CD8-positive, alpha-beta memory T cell (primary cell): ENCODE measurements at places on chromosomes 11 and 22. TPM values are rescaled to one million over a fixed set of nuclear protein-coding genes. Genes with fewer than 3 reads are reported as not detected.

DNA sequence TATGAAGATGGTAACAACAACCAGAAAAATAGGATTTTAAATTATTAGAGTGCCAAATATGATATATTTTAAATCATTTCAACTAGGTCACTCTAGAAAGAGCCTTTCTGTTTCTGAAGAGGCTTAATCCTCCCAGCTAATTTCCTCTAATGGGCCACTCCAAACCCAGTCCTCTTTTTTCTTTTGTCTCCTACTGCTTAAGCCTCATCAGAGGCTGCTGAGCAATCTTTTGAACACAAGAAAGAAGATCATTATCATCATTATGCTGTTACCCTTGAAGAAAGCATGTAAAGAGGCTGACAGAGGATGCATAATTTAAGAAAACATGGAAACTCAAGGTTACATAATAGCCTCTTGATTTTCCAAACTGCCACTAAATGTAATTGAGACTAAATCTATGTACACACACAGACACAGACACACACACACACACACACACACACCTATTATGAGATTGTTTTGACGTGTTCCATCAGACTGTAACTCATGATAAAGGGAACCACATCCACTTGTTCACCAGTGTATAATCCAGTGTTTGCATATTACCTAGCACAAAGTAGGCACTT lies 519.6 kb downstream of the METTL15 start:
- no peak for DNase-seq

Gene OLFML1
- total RNA-seq, result not detected

DNA sequence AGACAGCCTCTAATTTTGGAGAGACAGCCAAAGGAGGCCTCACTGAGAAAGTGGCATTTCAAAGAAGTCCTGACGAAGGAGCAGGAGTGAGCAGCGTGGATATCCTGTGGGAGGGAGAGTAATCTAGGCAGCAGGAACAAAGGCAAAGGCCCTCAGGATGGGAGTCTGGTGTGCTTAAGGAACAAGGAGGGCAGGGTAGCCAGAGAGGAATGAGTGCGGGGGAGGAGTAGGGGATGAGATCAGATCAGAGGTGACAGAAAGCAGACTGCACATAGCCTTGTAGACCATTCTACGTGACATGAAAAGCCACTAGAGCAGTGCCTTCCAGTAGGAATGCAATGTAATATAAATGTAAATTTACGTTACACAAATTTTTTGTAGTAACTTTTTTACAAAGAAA lies 5.6 kb downstream of the SLC36A4 start:
- DNase-seq, result no peak

Gene HPX
- 0.27 TPM for total RNA-seq

Gene CARNS1
- 2.0 TPM for total RNA-seq

DNA sequence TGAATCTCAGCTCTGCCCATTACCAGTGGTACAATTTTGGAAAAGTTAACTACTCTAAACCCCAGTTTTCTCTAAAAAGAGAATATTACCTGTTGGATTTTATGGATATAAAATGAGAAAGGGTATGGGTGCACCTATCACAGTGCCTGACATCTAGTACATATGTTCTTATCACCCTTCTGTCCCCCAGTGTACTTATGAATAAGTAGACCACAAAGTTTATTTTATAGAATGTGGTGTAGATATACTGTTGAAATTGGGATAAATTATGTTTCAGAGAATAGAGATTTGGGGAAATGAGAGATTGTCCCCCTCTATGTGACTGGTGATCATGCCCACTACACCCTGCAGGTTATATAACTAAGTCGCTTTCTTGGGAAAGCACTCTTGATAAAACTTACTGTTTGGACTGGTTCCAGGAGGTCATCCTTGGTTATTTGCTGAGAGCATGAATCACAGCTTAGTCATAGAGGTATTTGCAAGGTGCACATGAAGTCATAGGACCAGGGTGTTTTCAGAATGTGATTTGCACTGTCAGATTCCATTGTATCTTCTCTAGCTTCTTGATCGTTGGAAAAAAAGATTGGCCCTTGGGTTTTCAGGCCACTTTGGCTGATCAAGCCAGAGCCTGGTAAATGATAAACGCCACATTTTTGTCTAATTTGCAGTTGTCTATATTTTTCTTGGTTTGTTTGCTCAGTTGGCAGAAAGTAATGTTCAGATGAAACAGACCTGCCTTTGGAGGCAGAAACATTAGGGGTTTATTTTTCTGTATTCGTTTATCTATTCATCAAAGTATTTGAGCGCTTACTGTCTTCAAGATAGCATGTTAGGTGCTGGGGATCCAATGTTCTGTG lies 21.3 kb downstream of the STX3 start:
- no peak for DNase-seq

DNA sequence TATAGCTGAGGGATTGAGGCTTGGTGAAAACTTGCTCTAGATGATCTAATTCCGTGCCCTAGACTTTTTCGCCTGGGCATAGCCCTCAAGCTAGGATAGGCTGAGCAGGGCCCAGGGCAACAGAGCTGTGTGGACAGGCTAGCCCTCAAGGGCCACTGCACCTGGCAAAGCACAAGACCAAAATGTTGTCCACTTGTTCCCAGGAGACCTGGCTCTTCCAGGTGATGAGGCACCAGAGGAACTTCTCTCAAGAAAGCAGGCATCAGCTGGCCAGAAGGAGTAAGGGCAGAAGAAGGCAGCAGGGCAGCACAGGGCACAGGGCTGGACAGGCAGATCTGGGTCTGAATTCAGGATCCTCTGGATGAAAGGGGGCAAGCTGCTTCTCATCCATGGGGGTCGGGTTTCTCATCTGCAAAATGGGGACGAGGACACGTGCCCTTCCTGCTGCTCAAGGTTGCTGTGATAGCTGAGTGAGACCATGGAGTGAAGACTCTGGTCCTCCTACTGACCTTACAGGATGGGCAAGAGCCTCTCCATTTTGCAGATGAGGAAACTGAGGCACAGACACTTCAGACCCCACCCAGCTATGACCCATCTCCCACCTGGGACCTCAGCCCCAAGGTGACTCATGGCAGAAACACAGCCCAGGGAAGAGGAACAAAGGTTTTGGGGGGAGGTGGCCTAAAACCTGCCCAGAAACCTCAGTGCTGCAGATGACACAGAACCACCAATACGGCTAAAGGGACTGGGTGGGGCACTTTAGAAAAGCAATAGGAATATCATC lies 42.2 kb upstream of the PRDM11 start:
- DNase-seq, result no peak

DNA sequence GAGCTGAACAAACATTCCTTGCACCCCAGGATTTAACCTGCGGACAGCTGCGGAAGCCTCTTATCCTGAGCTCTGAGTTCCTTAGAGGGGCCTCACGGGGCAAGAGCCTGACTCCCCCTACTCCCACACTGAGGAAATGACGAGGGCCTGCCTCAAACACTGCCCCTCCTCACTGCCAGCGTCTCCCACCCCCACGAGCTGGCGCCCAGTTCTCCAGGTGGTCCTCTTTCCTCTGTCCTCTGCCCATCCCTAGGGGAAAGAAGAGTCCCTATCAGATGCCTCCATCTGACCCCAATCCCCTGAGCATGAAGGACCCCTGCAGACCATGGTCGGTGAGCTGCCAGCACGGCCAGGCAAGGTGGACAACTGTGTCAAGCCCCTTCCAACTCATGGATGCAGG lies 14.3 kb downstream of the CHST1 start:
- DNase-seq, result no peak

DNA sequence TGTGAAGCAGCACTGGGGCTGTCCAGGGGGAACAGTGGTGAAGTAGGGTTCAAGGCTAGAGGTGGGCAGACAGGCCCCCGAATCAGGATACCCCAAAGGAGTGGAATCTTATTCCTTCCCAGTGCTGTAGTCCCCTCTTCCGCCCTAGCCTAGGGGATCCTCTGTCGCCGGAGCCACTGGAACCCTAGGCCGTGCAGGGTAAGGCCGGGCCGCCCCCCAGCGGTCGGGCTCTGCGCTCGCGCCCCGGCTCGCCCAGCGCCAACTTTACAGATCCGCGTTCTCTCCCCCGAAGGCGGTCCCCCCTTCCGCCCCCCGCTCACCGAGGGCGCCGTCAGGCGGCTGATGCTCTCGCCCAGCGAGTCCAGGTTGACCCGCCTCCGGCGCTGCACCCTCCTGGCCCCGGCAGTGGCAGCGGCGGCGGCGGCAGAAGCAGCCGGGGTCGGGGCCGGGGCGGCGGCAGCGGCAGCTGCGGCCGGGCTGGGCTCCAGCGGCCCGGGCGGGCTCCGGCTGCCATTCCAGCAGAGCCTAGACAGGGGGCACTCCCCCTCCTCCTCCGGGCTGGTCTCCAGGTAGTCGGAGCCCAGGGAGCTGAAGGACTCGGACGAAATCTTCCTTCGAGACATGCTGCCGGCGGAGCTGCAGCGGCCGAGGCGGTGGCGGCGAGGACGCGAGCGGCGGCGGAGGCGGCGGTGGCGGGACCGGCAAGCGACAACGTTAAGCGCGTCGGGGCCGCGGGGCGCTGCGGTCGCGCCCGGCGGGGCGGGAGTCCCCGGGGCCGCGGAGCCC lies 650 bp downstream of the GUCY1A2 start:
- DNase-seq, result no peak

- no peak for DNase-seq
Observed at GRCh38 chr22:24481641-24482040, 13.5 kb upstream of the UPB1 start.

- no peak for DNase-seq
Observed at GRCh38 chr11:119615003-119615881, 113.8 kb downstream of the NECTIN1 start.

Gene OR51A2
- not detected for total RNA-seq

GRCh38 chr11:83047515-83048225 lies 24.0 kb downstream of the RAB30 start:
- no peak for DNase-seq

GRCh38 chr11:75836417-75836816 lies 21.4 kb downstream of the UVRAG start:
- DNase-seq, result no peak

Gene DTX4
- 0.38 TPM for total RNA-seq

- DNase-seq, result no peak
Observed at GRCh38 chr22:30926706-30927105, 41.9 kb downstream of the MORC2 start.

DNA sequence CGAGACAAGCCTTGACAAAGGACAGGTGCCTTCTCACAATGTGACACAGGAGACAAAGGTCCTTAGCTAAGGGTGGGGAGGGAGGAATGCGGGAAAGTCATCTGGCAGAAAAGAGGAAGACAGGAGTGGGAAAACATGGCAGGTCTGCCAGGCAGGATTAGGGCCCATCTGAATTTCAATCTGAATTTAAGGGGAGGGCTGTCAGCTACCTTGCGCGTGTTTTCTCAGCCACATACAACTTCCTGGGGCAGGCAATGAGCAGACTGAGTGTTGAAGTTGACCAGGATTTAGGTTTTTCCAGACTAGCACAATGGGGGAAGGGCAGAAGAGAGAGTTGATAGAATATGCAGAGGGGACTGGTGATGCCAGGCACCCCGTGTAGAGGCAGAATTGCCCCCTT lies 66.7 kb upstream of the LARGE1 start:
- no peak for DNase-seq

Gene NCR3LG1
- 6.0 TPM for total RNA-seq

DNA sequence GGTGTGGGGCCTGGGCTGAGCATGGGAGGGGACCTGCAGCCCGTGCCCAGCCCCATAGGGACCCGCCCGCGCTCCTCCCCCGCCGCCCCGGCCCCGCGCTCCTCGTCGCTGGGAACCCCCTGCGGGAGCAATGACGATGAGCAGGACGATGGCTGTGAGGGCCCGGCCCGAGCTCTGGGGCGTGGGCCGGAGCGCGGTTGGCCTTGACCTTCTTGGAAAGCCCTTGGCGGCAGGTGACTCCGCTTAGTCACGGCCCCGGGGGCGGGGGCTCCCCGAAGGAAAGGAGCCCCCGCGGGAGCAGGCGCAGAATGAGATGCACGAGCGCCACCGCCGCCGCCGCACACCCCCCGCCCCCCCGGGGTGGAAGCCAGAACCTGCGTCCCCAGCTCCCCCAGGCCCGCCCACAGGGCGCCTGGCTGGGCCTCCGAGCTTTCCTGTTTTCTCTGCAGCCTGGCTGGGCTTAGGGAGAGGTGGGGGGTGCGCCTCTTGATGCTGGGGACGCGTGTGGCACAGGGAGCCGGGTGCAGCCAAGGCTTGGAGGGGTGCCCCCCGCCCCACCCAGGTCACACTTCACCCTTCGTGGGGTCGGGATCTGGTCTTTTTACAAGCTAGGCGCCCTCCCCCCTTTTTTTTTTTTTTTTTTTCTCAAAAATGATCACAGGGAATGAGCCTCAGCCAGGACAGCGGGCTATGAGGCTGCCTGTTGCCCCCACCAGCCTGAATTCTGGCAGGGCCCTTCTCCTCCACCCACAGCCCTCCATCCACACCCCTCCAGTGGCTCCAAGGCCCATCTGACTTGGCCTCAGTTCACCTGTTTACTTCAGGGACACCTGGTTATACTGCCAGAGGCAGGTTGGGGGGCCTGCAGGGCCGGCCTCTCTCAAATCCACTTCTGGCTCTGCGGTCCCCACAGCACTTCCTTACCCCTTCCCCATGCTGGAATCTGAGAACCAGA lies 17.9 kb downstream of the CRELD2 start:
- DNase-seq, result peak; percentile 86

DNA sequence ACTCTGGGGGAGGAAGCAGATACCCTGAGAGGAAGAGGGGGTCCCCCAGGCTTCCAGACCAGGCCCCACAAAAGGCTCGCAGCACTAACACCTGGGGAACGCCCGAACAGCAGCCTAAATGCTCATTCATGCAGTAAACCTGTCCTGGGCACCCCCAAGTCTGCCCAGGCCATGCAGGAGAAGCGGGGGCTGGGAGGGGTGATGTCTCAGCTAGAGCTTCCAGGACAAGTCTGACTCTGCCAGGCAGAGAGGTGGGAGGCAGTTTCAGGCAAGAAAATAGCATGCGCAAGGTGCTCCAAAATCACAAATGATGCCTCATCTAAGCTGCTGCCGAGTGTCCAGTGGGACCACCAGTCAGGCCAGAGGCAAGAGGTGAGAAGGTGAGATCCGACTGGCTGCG lies 14.6 kb downstream of the CABP7 start:
- DNase-seq, result no peak

DNA sequence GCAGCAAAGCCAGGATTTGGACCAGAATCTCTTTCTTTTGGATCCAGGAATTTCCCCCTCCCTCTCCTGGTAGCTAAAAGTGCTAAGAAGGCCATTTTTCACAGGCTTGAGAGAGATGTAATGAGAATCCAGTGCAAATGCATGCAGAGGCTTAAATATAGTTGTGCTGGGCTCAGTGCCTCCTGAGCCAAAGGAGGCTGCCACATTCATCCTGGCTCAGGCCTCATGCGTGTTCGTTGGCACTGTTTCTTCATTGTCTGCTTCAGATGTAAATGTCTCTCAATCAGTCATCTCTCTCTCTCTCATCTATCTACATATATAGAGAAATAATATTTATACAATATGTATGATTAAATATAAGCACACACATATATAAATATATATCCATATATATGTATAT lies 83.6 kb downstream of the INSC start:
- DNase-seq, result no peak

Gene UBQLNL
- not detected for total RNA-seq

DNA sequence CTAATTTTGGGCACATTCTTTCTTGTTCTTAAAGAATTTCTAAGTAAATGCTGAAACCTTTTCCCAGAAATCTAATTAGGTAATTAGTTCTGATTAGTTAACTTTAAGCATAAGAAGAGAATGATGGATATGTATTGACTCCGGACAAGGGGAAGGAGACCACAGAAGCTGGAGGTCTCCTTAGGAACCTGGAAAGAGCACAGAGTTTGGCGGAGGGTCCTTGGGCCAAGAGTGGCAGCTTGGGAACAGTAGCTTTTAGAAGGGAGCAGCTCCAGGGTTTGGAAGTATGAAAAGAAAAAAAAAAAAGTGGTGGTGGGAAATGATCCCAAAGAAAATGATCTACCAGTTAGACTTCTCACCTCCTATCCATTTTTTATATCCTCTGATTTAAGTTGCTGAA lies 42.7 kb downstream of the FAT3 start:
- no peak for DNase-seq

Gene RAB36
- 1.5 TPM for total RNA-seq

GRCh38 chr22:27732841-27733240 lies 68.7 kb downstream of the MN1 start:
- no peak for DNase-seq
